ENCODE measurements at places on chromosomes 2 and 18. TPM values are rescaled to one million over a fixed set of nuclear protein-coding genes. Genes with fewer than 3 reads are reported as not detected.

DNA sequence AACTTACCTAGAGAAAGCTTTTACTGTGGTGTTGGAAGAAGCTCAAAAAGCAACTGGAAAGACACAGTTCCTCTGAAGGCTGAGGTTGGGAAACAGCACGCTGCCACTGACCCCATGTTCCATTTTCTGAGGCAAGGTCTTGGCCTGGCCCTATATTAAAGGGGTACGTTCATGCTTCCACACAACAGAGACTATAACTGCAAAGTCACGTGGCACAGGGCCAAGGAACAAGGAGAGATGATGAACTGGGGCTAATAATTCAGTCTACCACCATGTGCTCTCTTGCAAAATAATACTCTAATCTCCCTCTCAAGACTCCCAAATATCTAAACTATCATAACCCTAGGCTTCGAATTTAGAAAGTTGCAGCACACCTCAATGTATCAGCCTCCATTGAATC, 381.6 kb downstream of the DSEL start:
- DNase-seq: no peak

The AKAIN1 gene
- total RNA-seq: not detected

The TMEM198 gene
- total RNA-seq: 1.1 TPM

The L3MBTL4 gene
- total RNA-seq: 0.88 TPM

The LIMS3 gene
- total RNA-seq: 3.2 TPM

The LIPG gene
- total RNA-seq: 2.2 TPM

The LRP2 gene
- total RNA-seq: not detected
